ENCODE measurements at places on chromosomes 16 and 17. TPM values are rescaled to one million over a fixed set of nuclear protein-coding genes. Genes with fewer than 3 reads are reported as not detected.

The NPIPA2 gene
- 2.0 TPM for total RNA-seq

The GID4 gene
- total RNA-seq, result 8.7 TPM

The MAP2K6 gene
- 3.2 TPM for total RNA-seq

The LGALS3BP gene
- 41.4 TPM for total RNA-seq

The SLC5A11 gene
- total RNA-seq, result 0.78 TPM

The SLC2A4 gene
- 0.25 TPM for total RNA-seq

The MPV17L gene
- 0.47 TPM for total RNA-seq

The TMC5 gene
- total RNA-seq, result not detected

The DNAI2 gene
- total RNA-seq, result 0.47 TPM

The PERCC1 gene
- 0.29 TPM for total RNA-seq

The CACNG5 gene
- total RNA-seq, result not detected

The PRAC2 gene
- not detected for total RNA-seq
